Suppressor macrophage (primary cell): ENCODE measurements at places on chromosomes 3 and 15.
A peak's percentile ranks its signal among the peaks of the same experiment; 100 is the strongest.

- DNase-seq = no peak
Measured at GRCh38 chr3:195154793-195155535, 116.0 kb downstream of the XXYLT1 start.

DNA sequence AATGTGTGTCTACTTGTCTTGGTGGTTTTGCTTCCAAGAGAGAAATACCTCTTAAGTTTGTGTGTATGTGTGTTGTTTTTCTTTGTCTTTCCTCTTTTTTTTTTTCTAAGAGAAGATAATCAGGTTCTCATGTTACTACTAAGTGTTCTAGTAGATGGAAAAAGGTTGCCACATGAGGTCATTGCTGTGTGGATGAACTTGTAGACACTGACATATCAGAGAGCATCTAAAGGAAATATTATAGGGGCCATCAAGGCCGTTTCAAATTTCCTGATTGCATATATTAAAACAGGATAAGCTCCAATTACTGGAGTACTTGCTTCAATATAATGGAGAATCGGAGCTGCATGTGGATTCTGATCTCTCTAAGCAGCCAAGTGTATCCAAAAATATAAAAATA is 747.5 kb downstream of the NR2F2 start:
- no peak for DNase-seq

GRCh38 chr3:135549928-135550494 is 415.5 kb upstream of the PPP2R3A start:
- no peak for DNase-seq

- no peak for DNase-seq
Measured at GRCh38 chr3:103440539-103441203, 1005.9 kb downstream of the ZPLD1 start.

GRCh38 chr3:9036404-9037131 is 73.3 kb upstream of the RAD18 start:
- DNase-seq = peak; percentile 29

GRCh38 chr3:188916934-188917401 is 254.8 kb upstream of the TPRG1 start:
- DNase-seq = peak; percentile 89

- DNase-seq = peak; percentile 15
Measured at GRCh38 chr15:31013863-31014607, 22.6 kb upstream of the MTMR10 start.

GRCh38 chr15:60379525-60380274 is 18.1 kb downstream of the ANXA2 start:
- DNase-seq = no peak

- no peak for DNase-seq
Measured at GRCh38 chr3:43699864-43700263, 9.1 kb downstream of the ABHD5 start.

DNA sequence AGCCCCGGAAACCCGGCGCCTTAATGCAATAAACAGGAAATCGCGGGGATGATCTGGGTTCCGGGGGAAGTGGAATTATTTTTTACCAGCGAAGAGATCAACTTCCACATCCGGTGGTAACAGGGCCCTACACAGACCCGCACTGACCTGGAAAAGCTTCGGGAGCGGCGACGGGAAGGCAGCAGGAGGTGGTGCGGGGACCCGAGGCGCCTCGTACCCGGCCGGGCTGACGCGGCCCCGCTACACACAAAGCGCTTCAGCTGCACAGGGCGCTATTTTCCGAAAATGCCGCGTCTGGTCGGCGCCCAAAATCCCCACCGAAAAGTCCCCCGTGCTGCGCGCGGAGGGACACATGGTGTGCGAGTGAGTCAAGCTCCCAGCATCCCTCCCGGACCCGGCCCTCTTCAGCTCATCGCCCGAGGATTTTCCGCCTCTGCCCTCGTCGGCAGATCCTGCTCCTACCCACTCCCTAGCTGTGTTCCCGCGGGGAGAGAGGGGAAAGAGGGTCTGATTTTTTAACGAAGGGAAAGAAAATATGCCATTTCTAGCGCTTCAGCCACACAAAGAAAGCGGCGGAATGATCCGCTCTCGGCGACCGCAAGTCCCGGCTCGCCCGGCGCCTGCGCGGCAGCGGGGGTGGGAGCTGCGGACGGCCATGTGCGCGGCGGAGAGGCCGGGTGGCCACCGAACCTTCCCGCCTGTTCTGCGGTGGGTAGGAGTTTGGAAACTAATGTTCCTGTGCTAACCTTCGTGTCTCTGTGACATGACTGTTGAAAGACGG is at the start of gene GABPB1:
Gene GABPB1 (minus strand): TSS at position 361 of the 781 bp plus-strand sequence. CDS start 45,400 bp downstream, outside the sequence.
- DNase-seq = peak; percentile 89

GRCh38 chr3:68943753-68944500 is 11.6 kb upstream of the TAFA4 start:
- DNase-seq = no peak

GRCh38 chr15:32981536-32981935 is 213.0 kb downstream of the FMN1 start:
- no peak for DNase-seq

DNA sequence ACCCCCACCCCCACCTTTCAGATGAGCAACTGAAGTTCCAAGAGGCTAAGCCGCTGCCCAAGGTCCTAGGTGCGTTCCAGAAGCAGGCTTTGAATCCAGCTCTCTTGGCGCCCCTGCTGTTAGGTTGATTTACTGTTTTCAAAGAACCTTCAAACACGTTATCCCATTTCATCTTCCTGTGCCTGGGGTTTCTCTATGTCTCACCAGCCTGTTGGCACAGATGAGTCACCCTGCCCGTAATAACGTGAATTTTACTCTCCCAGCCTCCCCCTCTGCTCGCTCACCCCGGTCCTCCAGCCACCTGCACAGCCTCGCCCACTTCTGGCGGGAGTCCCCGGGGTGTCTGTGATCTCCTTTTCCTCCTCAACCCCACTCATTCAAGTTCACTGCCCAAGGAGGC is 13.0 kb upstream of the TSEN2 start:
- DNase-seq = no peak

- no peak for DNase-seq
Measured at GRCh38 chr15:95091444-95091843, 860.1 kb downstream of the MCTP2 start.

GRCh38 chr3:171760477-171760876 is 49.8 kb downstream of the PLD1 start:
- no peak for DNase-seq

GRCh38 chr15:41806291-41807181 is 21.4 kb upstream of the JMJD7 start:
- DNase-seq = no peak
